ENCODE measurements at places on chromosomes 5 and 9.

DNA sequence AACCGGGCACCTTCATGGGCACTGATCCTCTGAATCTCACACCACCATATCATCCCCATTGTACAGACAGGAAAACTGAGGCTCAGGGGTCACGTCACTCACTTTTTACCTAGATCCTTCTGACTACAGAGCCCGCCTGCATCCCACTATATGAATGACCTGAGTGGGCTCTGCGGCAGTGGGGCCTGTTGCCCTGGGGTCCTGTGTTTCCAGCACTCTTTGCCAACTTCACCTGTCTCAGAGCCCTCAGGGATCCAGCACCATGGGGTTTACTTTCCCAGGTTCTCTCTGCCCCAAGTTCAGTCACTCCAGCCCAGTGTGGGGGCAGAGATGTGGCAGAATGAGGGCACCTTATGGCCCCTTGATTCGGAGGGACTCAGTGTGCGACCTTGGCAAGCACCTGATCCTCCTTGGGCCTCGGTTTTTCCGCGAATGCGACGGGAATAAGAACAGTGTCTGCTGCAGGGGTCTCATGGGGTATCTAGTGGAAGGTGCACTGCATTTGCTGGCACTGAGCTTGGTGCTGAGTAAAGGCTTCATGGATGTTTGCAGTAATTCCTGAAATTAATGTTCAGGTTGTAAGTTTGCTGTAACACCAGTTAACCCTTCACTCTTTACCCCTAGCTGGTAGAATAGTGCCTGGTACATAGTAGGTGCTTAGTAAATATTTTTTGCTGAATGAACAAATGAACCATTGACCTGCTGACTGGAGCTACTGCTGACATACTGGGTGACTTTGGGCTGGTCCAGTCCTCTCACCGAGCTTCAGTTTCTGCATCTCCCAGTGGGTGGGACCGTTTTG is 47.1 kb upstream of the BOD1 start:
- no peak for DNase-seq

DNA sequence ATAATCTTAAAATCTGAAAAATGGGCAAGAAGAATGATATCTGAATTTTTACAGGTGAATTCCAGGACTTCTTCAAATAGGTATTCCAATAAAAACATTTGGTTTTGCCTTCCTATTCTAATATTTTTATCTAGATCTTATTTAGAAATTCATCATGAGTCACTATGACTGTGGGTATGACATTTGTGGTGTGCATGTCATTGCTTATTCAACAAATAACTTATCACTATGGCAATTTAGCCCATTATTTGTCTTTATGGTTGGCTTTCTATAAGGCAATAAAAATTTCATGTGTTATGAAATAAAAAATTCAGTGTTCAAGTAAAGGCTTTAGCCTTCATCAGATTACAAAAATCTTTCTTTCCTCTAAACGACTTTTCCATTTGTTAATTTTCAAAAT is 1139.6 kb upstream of the NUDT12 start:
- DNase-seq, result no peak

- no peak for DNase-seq
These were observed 404.8 kb downstream of the TLR4 start for GRCh38 chr9:118108971-118109370.

GRCh38 chr5:61768692-61769281 is 436.7 kb downstream of the ZSWIM6 start:
- DNase-seq, result no peak

DNA sequence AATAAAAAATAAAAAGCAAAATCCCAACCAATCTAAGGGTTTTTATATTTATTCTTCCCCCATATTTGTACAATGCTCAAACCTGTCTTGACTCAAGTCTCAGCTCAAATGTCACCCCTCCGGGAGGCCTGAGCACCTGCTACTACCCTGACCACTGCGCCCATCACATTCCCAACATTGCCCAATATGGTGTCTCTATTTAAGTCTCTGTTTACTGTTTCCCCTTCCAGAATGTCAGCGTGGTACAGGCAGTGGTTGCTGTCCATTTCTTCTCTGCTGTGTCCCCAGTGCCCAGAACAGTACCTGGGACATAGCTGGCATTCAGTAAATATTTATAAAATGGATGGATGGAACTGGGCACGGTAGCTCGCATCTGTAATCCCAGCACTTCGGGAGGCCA is 47.3 kb upstream of the PRRC2B start:
- no peak for DNase-seq

- no peak for DNase-seq
These were observed 362.8 kb downstream of the DMAC1 start for GRCh38 chr9:7436754-7437153.

- no peak for DNase-seq
These were observed 59.1 kb upstream of the NIPAL4 start for GRCh38 chr5:157400741-157401495.

DNA sequence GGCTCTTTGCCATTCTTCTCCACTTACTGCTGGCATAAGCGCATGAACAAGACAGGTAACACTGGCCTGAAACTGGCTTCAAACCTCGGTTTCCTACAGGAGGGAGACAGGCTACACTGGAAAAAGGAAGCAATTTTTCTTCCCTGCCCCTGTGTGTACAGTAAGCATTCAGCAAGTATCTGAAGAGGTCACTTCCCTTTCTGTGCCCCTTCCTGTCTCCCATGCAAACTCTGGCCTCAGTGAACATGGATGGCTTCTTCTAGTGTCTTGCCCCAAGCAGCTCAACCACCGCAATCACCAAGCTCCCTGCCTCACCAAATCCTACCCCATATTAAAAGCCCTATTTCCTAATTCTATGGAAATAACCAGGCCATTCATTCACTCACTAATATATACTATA is 42.4 kb downstream of the SERINC5 start:
- DNase-seq, result no peak

DNA sequence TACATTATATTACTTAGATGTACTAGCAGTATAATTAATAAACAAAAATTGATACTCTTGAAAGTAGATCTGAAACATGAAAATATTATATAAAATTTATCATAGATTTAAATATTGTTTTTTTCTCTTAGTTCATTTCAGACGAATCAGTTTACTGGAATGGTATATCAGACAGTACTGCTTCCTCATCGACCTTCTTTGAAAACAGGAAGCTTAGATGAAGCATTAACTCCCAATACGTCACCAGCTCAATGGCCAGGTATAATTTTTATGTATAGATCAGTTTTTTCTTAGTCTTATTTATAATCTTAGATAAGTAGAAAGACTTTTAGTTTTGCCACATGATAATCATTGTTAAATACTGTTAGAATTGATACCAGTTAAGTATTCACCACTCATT is 106.3 kb downstream of the DMXL1 start:
- no peak for DNase-seq

GRCh38 chr9:133050781-133051180 is 11.0 kb upstream of the CEL start:
- DNase-seq, result no peak

DNA sequence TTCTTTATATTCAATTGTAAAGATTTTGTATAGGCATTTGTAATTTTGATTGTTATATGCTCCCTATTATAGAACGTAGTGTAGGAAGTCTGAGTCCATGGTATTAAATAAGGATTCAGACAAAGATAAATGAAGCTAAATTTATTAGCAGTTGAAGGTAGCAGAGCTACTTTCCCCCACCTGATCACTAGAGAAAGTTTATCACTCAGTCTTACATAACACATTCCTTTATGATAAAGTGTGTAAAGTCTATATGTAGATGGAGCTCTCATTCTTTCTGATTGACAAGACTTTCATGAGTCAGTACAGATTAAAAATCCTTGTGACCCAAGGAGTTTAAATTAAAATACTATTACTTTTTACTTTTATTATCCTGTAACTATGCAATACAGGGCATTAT is 2.3 kb upstream of the MIER3 start:
- DNase-seq, result no peak

- no peak for DNase-seq
These were observed 21.4 kb upstream of the TMEM250 start for GRCh38 chr9:136140046-136140445.

DNA sequence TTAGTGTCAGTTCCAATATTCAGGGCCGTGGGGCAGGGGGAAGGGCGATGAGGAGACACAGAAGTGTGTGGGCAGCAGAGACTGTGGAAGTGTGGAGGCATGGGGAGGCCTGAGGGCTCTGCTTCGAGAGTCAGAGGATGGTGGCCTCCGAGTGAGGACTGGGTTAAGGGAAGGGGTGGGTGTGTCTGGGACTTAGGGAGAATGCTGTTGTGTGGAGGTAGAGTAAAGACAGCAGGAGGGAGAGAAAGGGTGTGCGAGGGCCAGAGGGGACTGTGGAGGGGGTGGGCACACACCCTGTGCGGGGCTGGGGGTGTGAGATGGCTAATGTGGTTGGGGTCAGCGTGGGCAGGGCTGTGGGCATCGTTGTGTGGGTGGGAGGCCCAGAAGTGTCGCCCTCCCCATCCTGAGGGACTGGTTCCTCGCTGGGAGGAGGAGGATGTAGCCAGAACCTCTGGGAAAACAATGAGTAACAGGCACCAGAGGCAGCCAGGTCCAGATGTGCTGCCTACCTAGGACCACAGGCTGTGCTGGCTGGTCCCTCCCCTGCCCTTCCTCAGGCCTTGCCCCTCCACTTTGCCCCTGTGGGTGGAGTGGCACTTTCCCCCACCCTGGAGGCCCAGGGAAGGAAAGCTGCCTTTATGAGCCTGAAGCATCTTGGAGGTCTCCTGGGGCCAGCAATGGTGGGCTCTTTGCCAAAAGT is 4.2 kb downstream of the USP20 start:
- DNase-seq, result no peak

DNA sequence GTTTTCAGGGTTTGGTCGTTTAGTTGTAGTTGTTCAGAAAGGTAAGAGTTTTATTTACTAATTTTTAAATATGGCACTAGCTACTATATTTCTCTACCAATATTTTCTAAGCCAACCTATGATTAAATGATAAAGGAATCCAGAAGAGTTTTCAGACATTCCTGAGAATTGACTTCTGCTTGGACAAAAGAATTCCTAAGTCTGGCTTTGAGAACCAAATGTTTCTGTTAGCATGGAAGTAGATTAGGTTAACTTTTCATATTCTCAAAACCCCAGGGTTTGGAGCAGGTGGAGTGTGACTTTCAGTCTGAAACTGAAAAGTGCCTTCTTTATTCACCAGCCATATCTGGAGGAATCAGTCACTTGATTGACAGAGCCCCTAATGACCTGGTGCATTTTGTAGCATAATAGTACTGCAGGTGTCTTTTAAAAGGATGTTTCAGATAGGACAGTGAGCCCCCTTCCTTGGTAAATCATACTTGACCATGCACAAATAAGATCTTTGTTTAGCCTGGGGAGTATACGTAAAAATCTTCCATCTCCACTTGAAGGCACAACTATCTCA is 457.0 kb upstream of the ZNF462 start:
- no peak for DNase-seq

- DNase-seq, result no peak
These were observed 9.9 kb downstream of the TMEM232 start for GRCh38 chr5:110716247-110717245.

DNA sequence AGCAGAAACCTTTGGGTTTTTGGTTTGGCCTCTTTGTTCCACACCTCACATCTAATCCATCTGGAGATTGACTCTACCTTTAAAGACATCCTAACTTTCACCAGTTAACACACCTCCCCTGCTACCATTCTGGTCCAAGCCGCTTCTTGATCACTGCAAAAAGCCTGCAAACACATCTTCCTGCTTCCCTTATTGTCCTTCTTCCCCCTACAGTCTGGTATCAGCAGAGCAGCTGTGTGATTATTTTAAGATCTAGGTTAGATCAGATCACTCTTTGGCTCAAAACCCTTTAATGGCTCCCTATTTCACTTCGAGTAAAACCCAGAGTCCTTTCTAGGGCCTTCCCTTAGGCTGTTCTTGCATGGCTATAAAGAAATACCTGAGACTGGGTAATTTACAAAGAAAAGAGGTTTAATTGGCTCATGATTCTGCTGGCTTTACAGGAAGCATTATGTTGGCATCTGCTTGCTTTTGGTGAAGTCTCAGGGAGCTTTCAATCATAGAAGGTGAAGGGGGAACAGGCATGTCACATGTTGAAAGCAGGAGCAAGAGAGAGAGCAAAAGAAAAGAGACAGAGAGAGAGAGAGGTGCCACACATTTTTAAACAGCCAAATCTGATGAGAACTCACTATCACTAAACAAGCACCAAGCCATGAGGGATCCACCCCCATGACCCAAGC is 1.5 kb upstream of the TEX10 start:
- no peak for DNase-seq

DNA sequence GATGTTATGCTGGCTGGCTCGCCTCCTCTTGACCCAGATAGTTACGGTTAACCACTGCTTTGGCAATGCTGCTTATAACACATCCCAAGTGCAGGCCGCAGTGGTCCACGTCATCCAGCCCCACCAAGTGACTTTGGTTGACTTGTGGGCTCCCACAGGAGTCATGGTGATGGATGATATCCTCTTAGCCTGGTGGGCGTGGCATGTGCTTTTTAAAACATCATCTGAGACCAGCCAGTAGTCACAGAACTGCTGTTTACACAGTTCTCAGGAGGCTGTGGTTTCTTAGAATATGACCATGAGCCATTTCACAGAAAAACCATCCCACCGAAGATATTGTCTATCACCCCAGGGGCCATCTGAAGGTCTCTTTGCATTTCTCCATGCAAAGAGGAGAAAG is 216.9 kb downstream of the SH3GL2 start:
- no peak for DNase-seq

DNA sequence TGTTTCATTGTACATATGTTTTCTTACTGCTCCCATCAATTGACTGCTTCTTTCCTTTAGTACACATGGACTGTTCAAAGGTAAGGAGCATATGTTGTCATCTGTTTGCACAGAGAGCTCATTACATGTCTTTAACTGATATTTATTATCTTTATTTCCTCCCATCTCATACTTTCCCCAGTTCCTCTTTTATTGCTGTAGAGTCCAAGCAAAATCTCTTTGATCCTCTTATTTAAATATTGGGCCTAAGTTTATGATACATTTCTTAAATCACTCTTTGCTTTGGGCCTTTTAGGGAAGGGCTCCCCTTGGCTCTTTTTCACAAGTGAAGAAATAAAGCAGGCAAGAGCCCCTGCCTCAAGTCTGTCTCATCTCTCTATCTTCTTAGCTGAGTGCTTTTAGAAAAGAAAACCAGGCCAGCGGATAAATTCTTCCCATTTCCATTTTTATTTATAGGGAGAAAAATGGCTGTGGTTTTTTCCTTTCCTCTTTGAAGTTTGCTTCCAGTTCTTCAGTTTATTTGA is 152.4 kb downstream of the DOCK2 start:
- no peak for DNase-seq

DNA sequence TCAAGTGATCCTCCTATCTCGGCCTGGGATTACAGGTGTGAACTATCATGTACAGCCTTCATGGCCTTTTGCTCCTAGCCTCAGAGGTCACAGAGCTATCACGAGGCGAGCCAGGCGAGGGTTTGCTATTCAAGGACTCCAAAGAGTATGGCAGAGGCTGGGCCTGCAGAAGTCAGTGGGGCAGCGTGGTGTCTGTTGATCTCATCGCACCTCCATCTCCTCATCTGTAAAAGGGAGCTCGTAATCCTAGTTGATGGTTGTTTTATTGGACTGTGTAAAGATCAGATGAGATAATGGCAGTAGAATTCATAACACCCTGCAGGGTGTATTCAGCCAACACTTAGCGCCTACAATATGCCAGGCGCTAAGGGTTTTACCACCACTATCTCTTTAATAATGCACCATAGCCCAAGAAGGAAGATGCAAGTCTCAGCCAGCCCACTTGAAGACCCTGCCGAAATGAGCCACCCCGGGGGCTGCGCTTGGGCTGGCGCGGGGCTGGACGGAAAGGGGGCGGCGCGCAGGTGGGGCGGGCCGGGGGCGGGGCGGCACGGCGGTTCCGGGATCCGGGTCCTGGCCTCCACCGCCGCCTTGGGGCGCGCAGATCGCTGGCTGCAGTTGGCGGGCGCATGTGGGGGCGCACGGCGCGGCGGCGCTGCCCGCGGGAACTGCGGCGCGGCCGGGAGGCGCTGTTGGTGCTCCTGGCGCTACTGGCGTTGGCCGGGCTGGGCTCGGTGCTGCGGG is at the start of gene GALNT12:
GALNT12 (plus strand) TSS at position 601 of the 744 bp plus-strand sequence; CDS start at position 630, 29 bp downstream.
- DNase-seq, result no peak

Measured in stimulated activated CD8-positive, alpha-beta memory T cell treated with anti-CD3 and anti-CD28 coated beads, Interleukin-15, amount 100 ng/mL, for 4 hours (primary cell).